B cell (primary cell): ENCODE measurements at places on chromosomes 5 and 9. TPM values are rescaled to one million over a fixed set of nuclear protein-coding genes. Genes with fewer than 3 reads are reported as not detected.

- DNase-seq = no peak
Measured at GRCh38 chr9:130118841-130119518, 53.2 kb upstream of the NCS1 start.

DNA sequence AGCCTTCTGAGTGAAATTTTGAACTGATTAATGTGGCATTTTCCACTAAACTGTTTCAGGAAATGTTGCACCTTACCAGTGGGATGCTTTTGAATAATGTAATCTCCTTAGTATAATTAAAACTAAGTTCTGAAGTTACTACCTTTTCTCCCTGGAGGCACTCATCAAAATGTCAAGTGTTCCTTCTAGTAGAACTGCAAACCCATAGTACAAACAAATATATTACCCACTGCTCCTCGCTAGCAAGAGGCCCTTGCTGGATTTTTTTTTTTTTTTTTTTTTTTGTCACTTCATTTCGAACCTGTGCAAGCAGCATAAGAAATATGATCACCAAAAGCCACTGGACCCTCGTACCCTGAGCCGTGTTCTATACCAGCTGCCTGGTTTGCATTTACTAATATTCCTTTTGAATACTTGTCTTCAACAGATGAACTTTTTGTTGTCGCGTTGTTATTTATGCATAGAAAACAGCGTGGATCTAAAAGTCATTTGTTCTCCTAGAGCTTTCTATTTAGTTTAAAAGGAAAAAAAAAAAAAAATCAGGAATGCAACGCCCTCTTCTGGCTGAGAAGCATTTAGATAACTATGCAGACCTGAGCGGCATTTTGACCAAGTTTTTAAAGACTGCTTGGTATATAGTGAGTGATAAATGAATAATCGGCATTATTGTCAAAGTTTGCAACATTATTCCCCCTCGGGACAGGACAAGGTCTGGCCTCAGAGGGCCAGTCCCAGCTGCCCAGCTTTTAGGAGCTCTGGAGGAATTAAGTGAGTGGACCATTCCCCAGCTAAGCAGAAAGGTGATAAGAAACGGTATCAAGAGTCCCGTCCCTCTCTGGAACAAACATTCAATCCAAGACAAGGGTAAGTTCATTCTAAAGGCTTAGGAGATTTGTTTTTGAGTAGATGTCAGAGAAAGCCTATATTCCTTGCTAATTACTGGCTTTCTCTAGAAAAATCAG is 162.5 kb upstream of the KIF2A start:
- no peak for DNase-seq

The HAPLN1 gene
- not detected in 2 replicates for polyA plus RNA-seq

The PIP5K1B gene
- polyA plus RNA-seq = 11.8 and 17.9 TPM in 2 replicates

The TNFSF15 gene
- 0.01 and 0.03 TPM in 2 replicates for polyA plus RNA-seq

DNA sequence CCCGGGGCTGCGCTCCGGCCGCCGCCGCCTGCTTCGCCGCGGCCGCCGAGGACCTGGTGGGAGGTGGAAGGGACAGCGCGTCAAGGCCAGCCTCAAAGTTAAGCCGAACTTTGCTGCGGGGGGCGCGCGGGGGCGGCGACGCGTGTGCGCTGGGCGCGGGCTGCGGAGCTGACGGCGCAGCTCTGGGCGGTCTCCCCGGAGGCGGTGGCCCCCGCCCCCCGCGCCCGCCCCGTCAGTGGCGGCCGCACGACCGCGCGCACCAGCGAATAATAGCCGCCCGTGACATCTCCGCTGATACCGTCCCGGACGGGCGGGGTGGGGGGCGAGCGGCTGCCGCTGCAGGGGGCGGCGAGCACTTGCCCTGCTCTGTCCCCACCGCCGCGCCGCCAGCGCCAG is 579 bp upstream of the FAM78A start:
- DNase-seq = peak; percentile 69

GRCh38 chr9:116285320-116285719 is 131.7 kb downstream of the PAPPA start:
- DNase-seq = no peak

DNA sequence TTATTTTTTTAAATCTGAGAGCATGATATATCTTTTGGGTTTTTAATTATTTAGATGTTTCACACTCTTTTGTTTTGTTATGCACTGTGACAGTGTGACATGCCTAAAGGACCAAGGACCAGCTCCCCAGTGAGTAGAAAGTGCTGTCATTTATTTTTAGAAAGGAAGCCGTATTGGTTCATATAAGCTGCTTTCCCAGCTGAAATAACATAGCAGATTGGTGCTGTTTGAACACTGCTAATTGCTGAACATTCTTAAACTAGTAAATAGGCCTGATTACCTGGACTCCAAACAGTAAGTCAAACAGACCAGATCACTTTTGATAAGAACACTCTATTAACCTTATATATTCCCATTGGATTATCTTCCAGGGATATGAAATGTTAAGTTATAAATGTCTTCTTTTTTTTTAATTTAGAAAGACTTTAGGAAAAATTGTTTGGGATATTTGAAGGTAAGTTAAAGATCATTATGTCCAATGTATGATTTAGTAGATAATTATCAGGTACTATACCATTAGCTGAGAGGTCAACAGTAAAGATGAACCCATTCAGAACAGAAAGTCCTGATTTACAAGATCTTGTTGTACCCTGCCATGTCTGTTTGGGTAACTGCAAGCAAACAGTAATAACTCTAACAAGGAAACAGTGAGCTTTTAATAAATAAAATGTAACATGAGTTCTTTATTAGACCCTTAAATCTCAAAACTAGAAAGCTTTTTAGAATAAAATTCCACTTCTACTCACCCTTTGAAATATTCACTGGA is 27.8 kb upstream of the ELL2 start:
- DNase-seq = no peak

DNA sequence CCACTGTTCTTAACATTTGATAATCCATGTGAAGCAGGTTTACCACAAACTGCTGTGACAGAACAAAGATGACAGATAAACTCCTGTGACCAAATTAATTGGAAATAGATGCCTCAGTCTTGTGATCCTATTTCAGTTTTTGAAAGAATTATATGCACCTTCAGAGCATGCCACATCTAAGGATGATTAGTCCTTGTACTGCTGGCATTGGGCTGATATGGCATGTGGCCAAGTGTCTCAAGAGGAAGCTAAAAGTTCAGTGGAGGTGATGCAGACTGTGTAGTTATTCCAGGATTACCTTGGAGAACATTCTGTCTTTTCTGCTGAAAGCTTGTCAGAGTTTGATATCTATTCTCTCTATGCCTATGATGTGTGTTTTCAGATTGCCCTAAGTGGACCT is 314.4 kb upstream of the EFNA5 start:
- no peak for DNase-seq

DNA sequence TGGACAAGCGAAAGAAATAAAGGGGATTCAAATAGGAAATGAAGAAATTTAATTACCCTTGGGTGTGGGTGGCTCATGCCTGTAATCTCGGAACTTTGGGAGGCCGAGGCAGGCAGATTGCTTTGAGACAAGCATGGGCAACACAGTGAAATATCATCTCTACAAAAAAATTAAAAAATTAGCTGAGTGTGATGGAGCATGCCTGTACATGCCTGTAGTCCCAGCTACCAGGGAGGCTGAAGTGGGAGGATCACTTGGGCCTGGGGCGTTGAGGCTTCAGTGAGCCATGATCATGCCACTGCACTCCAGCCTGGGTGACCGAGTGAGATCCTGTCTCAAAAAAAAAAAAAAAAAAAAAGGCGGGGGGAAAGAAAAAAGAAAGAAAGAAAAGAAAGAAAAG is 4.0 kb upstream of the RCL1 start:
- no peak for DNase-seq

The HAVCR1 gene
- polyA plus RNA-seq = not detected in 2 replicates

- DNase-seq = no peak
Measured at GRCh38 chr5:8831251-8831650, 714.6 kb downstream of the SEMA5A start.

GRCh38 chr5:163104464-163104863 is 332.9 kb upstream of the CCNG1 start:
- no peak for DNase-seq

GRCh38 chr5:51484326-51484725 is 101.1 kb downstream of the ISL1 start:
- no peak for DNase-seq

DNA sequence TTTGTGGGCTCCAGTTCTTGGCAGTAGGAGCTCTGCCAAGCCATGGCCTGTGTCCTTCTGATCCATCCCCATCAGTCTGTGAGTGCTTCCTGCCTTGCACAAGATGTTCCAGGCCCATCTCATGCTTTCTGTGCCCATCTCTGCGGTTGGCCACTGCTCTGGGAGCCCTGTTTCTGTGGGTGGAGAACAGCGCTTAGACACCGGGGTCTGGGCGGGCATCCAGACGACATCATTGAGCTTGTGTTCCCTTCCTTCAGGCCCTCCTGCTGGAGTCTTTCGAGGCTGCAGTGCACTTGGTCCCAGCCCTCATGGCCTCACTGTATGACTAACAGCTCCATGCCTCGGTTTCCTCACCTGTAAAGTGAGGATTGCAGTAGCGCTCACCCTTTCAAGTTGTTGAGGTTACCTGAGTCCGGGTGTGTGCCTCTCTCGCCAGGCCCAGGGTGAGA is 14.9 kb upstream of the CARD19 start:
- no peak for DNase-seq

- no peak for DNase-seq
Measured at GRCh38 chr9:115855458-115856133, 298.0 kb upstream of the PAPPA start.

DNA sequence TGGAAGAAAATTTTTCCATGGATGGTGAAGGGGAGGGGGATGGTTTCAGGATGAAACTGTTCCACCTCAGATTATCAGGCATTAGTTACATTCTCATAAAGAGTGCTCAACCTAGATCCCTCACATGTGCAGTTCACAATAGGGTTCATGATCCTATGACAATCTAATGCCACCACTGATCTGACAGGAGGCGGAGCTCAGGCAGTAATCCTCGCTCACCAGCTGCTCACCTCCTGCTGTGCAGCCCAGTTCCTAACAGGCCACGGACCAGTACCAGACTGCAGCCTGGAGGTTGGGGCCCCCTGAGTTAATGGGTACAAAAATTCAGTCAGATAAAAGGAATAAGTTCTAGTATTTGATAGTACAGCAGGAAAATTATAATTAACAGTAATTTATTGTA is 337.2 kb downstream of the NPR3 start:
- DNase-seq = no peak

- no peak for DNase-seq
Measured at GRCh38 chr9:846852-847251, 5.4 kb downstream of the DMRT1 start.

GRCh38 chr5:31021181-31021624 is 172.3 kb upstream of the CDH6 start:
- DNase-seq = no peak

The TXNDC8 gene
- not detected in 2 replicates for polyA plus RNA-seq

The CTXN3 gene
- polyA plus RNA-seq = not detected in 2 replicates
